ENCODE measurements at places on chromosomes 5 and 9.

DNA sequence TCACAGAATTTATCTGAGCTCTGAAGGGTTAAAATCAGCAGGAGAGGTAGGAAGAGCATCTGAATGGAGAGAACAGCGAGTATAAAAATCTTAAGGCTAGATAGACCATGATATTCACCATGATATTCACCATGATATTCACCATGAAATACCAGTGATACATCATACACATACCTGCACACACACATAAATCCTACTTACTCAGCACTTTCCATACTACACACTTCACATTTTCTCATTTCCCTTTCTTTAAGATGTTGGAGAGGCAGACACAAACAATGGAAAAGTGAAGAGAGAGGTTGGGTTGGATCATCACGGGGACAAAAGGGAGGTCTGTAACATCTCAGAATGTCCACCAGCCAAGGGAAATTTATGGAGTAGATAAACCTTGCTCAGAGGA is 66.4 kb upstream of the ATP10B start:
- DNase-seq: no peak

DNA sequence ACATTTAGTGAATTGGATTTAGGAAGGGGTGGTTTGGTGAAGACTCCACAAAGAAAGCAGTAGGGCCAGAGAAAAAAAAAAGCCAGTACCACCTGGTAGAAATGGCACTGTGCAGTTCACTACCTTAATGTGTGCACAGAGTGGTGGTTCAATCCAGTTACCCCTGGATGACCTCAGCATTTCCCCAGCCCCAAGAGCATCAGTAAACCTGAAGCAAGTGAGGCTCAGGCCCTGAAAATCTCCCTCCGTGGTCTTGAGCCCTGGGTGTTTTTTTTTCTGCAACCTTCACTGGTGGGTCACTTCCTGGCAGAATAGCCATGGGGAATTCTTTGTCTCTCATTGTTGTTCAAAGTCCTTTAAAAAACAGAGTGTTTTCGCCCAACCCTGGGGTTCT is 202.9 kb downstream of the GADD45G start:
- no peak for DNase-seq

- no peak for DNase-seq
These were observed 61.9 kb downstream of the TLE1 start for GRCh38 chr9:81627481-81627880.

GRCh38 chr5:109676920-109677319 is 12.8 kb upstream of the MAN2A1 start:
- DNase-seq: no peak

GRCh38 chr9:76531231-76531780 is 72.3 kb downstream of the GCNT1 start:
- no peak for DNase-seq

GRCh38 chr9:95250462-95251221 is 66.9 kb downstream of the FANCC start:
- DNase-seq: no peak

GRCh38 chr9:137383784-137384756 is 38.9 kb downstream of the EXD3 start:
- no peak for DNase-seq

DNA sequence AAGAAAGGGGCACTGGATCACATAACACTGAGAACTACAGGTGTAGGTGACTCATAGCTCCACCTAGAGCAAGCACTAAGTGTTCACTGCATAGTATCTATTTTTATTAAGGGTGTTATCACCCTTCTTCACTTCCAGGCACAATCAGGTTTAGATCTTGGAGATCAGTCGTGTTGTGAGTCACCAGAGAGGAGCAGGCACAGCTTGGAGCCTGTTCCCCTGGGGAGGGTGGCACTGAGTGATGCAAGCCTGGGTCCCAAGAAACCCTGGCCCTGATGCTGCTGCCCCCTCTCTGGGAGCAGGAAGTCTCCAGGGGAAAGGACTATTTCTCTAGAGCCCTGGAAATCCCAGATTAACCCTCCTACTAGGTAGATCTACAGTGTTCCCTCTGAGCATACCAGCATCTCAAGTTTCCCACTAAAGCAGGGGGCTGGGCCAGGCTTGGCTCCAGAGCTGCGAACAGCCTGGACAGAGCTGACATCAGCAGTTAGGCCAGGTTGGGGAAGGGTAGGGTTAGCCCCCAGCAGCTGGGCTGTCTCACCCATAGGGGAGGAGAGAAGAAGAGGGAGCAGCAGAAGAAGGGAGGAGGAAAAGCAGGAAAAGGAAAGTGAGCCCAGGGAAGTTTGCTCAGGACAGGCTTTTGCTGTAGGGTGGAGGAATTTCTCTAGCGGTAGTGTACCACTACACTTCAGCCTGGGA is 28.1 kb upstream of the SPINK4 start:
- no peak for DNase-seq

DNA sequence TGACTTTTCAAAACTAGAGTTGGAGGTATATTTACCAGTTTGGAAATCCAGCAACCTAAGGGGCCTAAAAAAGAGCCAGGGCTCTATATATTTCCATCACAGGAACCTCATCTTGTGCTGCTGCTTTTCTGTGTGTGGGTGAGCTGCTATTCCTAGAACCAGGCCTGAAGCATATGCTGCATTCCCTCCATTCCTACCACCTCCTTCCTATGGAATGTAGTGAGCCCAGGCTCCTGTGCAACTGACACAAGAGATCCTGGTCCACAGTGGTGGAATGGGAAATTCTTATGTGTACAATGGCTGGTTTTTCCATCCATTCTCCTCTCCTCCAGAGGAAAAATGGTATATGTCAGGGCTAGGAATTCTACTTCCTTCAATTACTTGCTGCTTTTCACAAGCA is 39.1 kb downstream of the SPEF2 start:
- no peak for DNase-seq

GRCh38 chr5:143037071-143037470 is 266.9 kb downstream of the ARHGAP26 start:
- DNase-seq: no peak

GRCh38 chr5:93330506-93330905 is 250.5 kb downstream of the NR2F1-AS1 start:
- no peak for DNase-seq

- DNase-seq: no peak
These were observed 85.8 kb downstream of the SLC44A1 start for GRCh38 chr9:105330201-105330600.

GRCh38 chr9:129607027-129607387 is 13.9 kb downstream of the C9orf50 start:
- DNase-seq: no peak

DNA sequence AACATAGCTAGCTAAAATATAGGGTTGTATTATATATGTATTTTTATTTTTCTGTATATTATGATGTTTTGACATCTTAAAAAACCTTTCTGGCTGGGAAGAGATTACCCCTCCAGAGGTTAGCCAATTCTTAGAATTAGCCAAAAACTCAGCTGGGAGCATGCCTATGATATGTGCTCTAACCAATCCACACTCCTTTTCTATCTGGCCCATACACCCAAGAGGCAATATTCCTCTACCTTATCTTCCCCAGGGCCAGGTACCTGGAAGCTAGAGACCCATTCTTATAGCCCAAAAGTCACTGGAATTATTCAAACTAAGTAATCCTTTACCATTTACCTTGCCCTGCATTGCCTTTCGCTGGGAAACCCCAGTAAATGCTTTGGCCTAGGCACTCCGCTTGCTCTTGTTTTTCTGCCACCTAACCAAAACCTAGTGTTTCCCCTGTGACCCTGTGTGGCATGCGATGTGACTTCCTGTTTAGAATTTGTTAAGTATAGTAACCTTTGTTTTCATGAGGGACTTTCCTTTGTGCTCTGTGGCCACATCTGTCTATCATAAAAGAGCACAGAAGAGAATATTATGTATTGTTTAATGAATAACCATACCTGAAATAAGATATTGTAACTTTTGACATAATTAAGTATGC is 37.4 kb downstream of the CSNK1G3 start:
- peak; percentile 37 for DNase-seq

- no peak for DNase-seq
These were observed 162.2 kb downstream of the HSD17B3 start for GRCh38 chr9:96139592-96140295.

DNA sequence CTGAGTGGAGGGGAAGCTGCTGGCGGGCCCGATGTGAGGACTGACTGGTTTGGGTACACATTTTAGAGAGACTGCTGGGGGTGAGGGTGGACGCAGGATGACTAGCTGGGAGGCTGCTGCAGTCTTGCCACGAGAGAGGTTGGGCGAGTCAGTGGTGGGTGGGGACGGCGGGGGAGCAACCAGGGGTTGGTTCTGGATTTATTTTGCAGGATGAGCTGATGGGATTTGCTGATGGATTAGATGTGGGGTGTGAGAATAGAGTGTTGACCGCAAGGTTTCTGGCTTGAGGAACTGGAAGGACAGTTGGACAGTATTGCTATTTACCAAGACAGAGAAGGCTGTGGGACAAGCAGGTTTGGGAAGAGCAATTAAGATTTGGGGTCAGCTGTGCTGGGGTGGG is 5.8 kb upstream of the NDST1 start:
- no peak for DNase-seq

DNA sequence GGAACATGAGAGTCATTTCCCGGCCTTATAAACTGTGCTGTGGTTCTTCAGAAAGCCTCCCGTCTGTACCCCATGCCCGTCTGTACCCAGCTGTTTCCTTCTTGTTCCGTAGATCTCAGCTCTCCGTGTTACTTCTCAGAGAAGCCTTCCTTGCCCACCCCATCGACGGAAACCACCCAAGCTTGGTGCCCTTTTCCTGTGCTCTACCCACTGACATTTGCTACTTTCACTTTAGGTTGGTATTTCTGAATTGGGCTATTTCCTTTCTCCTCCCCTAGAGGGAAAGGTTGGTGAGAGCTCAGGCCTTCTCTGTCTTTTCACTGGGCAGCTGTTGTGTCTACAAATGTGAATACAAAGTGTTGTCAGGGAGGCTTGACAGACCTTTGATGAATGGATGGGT is 764.5 kb upstream of the ADAMTS16 start:
- no peak for DNase-seq

GRCh38 chr5:120615967-120616645 is 152.0 kb downstream of the PRR16 start:
- no peak for DNase-seq

GRCh38 chr5:45686620-45687019 is 9.6 kb downstream of the HCN1 start:
- DNase-seq: no peak

GRCh38 chr5:73093943-73094342 is 26.4 kb upstream of the TMEM171 start:
- DNase-seq: no peak

GRCh38 chr5:87582149-87582548 is 169.4 kb upstream of the CCNH start:
- DNase-seq: no peak

DNA sequence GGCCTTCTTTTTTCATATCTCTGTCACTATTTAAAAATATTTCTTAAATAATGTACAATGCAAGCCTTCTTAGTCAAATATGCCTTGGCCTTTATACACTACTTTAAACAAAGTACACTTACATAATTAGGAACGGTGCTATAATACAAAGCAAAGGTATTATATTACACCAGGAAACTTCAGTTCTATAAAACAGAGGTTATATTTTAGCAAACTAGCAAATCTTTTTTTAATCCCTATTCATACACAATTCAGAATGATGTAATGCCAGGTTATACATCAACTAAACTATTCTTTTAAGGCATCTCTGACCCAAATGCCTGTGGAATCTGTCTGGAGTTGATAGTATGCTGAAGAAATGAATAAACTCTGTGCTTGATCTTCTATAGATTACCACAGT is 10.7 kb upstream of the LURAP1L start:
- no peak for DNase-seq

DNA sequence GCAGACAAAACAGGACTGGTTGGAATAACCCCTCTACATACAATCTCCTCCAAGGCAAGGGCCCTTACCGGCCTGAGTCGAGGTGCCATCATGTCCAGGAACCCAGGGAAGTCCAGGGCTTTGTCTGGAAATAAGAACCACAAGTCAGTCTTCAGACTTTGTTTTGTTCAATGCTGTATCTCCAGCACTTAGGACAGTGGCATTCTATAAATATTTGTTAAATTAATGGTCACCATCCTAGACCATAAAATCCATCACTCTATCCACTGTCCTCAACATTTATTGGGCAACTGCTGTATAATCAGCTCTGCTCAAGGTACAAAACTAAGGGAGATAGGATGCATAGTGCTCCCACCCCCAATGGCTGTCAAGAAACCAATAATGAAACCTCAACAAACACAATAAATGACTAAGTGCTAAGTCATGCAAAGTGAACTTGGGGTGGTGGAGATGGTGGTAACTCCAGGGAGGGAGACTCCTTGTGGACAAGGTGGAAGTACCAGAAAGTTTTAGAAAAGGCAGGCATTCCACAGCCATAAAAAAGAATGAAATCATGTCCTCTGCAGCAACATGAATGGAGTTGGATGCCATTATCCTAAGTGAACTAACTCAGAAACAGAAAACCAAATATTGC is 5.0 kb downstream of the RELL2 start:
- no peak for DNase-seq

DNA sequence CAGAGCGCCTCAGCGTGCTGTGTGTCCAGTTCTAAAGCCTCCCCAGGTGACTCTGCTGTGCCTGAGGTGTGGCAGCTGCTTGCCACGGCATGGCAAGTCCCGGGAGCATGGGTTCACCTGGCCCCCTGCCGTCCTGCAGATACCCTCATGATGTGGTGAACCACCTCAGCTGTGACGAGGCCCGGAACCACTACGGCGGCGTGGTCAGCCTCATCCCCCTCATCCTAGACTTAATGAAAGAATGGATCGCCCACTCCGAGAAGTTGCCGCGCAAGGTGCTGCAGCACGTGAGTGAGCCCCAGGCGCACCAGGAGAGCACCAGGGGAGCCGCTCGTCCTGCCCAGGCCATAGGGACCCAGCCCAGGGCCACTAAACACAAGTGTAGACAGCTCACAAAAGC is 9.5 kb downstream of the SPACA9 start:
- no peak for DNase-seq

- DNase-seq: no peak
These were observed 56.7 kb downstream of the PCDH1 start for GRCh38 chr5:141821430-141821925.

DNA sequence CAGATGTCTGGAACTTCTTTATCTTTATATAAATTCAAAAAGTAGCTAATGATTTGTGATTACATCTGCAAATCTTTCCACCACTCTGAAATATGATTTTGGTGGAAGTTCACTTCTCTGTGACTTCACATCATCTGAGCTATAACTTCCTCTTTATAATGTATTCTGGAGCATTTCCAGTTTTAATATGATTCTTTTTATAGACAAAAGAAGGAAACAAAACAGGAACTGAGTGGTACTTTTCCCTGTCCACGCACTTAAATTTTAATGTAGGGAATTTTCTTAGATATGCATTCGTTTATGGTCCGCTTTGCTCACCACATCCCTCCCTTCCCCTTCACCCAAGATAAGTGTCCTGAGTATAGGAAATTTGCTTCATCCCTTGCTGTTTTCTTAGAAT is 333.5 kb downstream of the CHSY3 start:
- no peak for DNase-seq

GRCh38 chr5:54156577-54156976 is 153.8 kb downstream of the ARL15 start:
- DNase-seq: no peak

- no peak for DNase-seq
These were observed 20.2 kb downstream of the SLC22A5 start for GRCh38 chr5:132389585-132390286.
